ENCODE measurements at places on chromosomes 5 and 9. TPM values are rescaled to one million over a fixed set of nuclear protein-coding genes. Genes with fewer than 3 reads are reported as not detected.

Gene RASEF
- total RNA-seq, result 0.09 TPM

Gene IL33
- 61.1 TPM for total RNA-seq

Gene RFESD
- 3.9 TPM for total RNA-seq

Gene CFAP157
- 0.80 TPM for total RNA-seq

Gene DMRTA1
- total RNA-seq, result 0.53 TPM

Gene LCN2
- total RNA-seq, result 6.0 TPM

Gene MCIDAS
- total RNA-seq, result not detected

Gene LCN12
- 8.6 TPM for total RNA-seq

Gene PCDHA6
- total RNA-seq, result 0.76 TPM

DNA sequence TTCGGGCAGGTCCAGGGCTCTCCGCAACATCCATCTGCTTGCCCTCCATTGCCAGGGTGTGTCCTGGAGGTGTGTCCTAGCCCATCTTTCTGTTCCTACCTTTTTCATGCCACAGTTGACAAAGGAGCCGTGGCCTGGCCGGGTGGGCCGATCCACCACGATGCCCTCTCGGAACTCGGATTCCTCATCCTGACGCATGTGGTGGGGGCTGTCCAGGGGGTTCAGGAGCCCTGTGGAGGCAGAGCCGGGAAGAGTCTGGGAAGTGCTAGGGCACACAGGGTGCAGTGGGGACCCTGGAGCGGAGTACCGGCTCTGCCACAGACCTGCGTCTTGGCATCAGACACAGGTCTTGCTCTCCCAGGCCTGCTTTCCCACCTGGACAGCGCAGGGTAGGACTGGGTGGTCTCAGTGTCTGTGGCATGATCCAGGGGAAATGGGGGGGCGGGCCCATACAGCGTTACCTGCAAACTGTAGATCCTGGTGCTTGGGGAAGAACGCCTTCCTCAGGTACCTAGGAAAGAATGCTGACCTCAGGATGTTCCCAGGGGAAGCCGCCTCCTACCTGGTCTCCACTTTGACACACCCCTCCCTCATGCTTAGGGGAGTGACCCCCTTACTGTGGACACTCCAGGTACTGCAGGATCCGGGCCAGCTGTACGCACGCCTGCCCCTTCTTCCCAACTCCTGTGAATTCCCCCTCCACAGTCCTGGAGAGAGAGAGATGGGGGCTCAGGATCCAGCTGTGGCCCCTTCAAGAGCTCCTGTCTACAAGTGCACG lies 3.5 kb downstream of the SPOUT1 start:
- DNase-seq, result no peak

- DNase-seq, result no peak
Observed at GRCh38 chr9:6150483-6150882, 65.1 kb upstream of the IL33 start.

DNA sequence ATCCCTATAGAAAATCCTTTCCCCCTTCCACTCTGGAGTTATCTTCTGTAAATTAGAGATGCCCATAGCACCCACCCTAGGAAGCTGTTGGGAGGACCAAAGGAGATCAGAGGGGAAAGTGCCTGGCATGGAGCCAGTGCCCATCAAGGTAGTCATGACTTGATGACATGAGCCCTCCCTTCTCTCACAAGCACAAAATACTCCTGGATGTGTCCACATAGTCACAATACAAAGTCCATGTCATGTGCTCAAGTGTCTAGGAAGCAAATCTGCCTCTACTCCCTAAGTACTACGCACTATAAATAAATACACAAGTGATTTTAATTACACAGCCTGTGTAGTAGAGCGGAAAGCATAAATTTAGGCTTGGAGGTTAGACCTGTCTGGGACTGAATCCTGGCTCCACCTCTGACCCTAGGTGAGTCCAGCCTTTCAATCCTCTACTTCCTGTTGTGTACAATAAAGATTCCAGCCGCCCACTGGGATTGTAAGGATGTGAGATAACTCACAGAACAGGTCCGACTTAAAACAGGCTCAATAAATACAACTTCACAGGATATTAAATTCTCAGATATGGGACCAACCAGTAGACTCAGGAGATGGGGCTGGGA lies 30.6 kb downstream of the TTC39B start:
- DNase-seq, result no peak

DNA sequence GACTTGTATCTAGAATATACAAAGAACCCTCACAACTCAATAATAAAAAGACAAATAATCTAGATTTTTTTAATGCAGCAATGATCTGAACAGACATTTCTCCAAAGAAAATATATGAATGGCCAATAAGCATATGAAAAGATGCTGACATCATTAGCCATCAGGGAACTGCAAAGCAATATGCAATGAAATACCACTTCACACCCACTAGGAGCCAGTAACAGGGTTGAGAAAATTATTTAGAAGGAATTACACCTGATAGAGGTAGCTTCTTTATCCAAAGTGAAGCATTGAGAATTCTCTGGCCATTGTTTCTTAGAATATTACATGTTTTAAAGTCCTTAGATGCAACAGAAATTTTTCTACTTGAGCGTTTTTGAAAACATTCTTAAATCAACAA lies 316.9 kb downstream of the KCNN2 start:
- no peak for DNase-seq

GRCh38 chr9:90579181-90579580 lies 63.4 kb downstream of the DIRAS2 start:
- no peak for DNase-seq

GRCh38 chr9:133932181-133932580 lies 59.9 kb downstream of the VAV2 start:
- DNase-seq, result no peak

GRCh38 chr5:124235576-124235975 lies 510.9 kb downstream of the ZNF608 start:
- DNase-seq, result no peak

DNA sequence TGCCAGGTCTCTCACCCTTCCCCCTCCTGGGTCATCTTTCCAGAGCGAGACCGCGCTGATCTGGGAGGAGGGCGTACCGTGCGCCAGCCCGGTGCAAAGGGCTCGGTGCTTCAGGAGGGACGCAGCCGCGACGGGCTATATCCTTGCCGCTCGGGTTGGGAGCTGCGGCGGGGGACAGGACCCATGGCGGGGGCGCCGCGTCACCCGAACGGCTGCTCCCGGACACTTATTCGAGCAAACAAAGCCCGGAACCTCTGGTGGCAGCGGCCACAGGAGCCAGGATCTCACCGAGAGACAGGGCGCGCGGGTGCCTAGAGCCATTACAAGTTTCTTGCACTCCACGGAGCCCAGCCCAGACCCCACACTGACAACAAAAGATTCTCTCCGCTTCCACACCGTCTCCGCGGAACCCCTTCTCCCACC lies 1.3 kb downstream of the SEMA6A start:
- DNase-seq, result peak; percentile 57

GRCh38 chr9:129164246-129164930 lies 13.7 kb downstream of the IER5L start:
- no peak for DNase-seq

DNA sequence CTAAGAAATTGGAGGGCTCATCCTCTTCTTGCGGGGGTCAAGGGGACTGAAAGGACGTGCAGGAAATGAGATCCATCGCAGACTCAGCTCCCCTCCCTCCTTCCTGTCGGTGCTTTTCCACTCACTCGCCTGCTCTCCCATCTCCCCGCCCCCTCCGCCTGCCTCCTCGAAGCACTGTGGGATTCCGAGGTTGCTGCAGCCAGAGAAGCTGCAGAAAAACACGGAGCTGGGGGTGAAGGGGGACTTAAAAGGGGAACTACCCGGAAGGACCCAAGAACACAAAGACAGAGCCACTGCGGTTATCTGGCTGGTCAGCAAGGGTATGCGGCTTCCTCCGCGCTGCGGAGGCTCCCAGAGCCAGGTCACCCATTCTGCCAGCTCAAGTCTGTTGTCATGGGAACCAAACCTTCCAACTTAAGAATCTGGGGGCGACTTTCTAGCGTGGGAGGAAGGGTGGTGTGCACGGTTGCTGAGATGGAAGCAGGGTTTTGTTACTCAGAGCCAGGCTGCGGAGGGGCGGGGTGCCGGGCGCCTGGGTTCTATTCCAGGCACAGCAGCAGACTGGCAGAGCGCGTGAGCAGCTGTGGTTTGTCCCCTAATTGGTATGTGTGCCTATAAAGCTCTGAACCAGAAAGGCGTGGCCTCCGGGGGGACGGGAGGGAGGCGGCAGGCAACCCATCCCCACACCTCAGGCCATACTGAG lies 24.9 kb downstream of the PCDHGC5 start:
- DNase-seq, result peak; percentile 87

DNA sequence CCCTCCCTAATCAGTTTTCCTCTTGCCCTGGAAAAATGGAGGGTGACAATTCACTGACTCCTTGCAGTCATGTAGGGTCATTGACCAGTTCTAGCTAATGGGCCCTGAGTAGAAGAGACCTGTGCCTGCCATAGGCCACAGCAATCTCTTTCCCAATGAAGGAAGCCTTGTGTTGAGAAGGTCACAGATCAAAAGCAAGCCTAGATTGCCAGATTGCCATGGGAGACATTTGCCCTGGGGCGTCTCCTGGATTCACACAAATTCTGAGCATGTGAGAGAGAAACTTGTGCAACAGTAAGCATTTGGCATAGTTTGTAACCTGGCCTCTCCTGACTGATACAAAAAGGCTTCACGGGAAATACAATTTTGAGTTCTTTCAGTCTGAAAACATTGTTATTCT lies 148.0 kb downstream of the NUDT12 start:
- no peak for DNase-seq

GRCh38 chr9:37172557-37172956 lies 52.2 kb downstream of the ZCCHC7 start:
- DNase-seq, result no peak

DNA sequence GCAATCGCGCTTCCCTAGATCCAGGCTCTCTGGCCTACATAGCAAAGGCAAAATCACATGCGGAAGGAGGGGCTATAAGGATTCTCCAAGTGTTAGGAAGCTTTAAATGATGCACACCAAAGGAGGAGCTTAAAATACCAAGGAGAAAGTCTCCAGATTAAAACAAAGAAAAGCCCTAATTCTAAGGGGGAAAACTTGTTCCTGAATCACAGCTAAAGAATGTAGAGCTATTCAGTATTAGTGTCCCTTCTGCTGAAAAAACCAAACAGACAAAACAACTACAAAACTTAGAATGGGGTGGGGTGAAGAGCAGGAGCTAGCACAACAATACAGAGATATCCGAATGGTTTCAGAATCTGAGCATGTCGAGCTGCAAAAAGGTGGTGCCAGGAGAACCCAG lies 213.7 kb downstream of the DCP2 start:
- no peak for DNase-seq

DNA sequence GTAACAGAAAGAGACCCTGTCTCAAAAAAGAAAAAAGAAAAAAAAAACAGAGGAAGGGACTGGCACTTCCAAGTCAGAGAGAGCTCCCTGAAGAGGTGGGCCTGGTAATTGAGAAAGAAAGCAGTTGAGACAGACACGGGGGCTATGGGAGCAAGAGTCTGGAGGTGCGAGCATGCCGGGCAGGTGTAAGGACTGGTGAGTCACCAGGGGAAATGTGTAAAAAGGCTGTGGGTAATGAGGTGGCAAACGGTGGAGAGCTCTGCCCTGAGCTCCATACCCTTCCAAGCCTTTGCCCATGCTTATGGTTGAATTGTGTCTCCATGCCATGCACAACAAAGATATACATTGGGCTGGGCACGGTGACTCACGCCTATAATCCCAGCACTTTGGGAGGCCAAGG lies 18.0 kb upstream of the JADE2 start:
- DNase-seq, result no peak

DNA sequence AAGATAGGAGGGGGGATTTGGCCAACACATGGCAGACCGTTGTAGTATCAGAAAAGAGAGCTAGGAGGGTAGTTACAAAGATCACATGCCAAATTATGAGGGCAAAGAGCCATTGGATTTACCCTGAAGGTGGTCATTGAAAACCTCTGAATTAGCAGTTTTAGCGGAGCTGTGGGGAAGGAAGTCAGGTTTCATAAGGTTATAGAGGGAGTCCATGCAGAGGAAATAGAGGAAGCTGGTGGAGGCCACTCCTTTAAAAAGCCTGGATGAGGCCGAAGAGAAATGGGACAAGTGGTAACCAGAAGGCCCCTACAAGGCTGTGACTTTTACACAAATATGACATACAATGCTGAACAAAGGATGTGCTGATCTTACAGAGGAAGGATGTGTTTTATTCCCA lies 13.2 kb downstream of the DOCK8 start:
- no peak for DNase-seq

DNA sequence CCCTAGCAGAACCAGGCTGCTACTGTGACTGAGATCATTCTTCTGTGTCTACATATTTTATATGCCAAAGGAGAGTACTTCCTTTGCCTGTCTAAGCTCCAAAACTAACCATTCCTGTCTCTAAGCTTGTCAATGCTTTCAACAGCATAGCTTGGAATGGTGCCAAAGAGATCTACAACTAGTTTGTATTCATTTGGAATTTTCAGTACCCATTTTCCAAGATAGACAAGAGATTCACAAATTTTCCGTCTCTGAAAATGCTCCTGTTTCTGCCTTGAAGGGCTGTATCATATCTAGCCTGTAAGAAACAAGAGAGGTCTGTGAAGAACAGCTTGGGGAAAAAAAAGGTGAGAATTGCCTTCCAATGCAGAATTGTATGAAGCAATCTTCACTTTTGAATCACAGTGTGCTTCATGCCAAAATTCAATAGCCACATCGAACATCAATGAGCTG lies 334.4 kb upstream of the ACTBL2 start:
- DNase-seq, result no peak

DNA sequence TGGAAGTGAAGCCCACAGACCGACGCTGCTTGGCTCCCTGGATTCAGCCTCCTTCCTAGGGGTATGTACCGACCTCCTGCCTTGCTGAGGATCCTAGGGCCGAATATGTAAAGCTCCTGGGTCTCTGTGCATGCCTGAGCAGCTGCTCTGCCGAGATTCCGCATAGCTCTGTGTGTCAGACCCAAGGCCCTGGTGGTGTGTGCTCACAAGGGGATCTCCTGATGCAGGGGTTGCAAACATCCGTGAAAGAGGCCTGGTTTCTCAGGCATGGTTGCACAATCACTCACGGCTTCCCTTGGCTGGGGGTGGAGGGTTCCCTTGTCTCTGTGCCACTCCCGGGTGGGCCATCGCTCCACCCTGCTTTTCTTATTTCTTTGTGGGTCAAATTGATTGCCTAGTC lies 19.9 kb upstream of the SVEP1 start:
- no peak for DNase-seq

GRCh38 chr9:34252670-34253459 lies 74.0 kb downstream of the UBAP1 start:
- peak; percentile 79 for DNase-seq

- no peak for DNase-seq
Observed at GRCh38 chr9:37348917-37349316, 73.6 kb upstream of the GRHPR start.

- DNase-seq, result no peak
Observed at GRCh38 chr9:104027295-104027694, 66.8 kb upstream of the SMC2 start.

DNA sequence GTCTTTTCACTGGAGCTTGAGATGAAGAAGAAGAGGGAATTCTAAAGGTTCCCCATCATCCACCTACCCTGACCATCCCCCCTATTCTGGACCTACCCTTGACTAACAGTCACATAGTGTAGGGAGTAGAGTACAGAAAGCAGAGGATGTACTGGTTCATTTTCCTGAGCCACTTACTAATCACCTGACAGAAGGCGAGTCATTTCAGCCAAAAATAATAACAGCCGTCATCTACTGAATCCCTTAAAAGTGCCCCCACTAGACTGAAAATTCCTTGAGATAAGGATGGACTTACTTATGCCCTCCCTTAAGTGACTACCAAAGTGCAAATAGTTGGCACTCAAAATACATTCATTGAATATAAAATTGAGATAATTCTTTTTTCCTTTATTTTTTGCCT lies 112.2 kb downstream of the FOXD1 start:
- DNase-seq, result no peak

All from sciatic nerve (tissue), 2 donors.